Left renal cortex interstitium (tissue), 4 donors: ENCODE measurements at places on chromosomes 7 and 10. TPM values are rescaled to one million over a fixed set of nuclear protein-coding genes. Genes with fewer than 3 reads are reported as not detected.

Gene RPA3
- polyA plus RNA-seq: 60.0 TPM

Gene CTNNA3
- polyA plus RNA-seq: 2.5 TPM

Gene CPA1
- polyA plus RNA-seq: 1.5 TPM

Gene MRPS24
- 118 TPM for polyA plus RNA-seq

Gene TMEM196
- not detected for polyA plus RNA-seq

DNA sequence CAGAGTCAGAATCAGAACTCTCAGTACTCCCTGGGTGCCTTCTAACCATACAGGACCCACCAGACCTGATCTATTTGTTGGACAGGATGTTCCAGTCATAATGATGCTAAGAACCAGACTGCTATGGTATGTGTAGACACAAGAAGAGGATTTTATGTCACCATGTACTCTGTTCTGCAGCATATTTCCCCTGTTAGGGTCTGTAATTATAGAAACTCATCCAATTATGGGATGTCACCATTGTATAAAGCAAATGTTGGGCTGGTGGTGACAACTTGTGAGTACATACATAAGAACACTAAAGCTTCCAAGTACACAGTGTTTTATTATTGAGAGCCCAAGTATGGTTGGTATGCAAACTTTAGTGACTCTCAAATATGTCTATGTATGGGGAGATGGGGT, 67.1 kb upstream of the AGBL3 start:
- DNase-seq: no peak

GRCh38 chr7:157704365-157704764, 367.6 kb downstream of the DNAJB6 start:
- DNase-seq: no peak

DNA sequence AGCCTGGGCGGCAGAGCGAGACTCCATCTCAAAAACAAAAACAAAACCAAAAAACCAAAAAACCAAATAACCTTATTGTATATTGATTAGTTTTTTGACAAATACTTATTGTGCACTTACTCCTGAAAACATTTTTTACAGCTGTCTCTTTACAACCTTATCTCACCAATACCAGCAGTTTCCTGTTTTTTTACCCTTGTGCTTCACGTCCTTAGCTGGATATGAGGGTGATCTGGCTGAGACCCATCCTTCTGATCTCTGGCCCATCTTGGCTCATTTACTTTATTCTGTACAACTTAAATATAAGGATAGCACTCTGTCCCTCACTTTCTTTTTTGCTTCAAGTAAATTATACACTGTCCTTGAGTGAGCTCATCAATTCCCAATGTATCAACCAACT, 104.6 kb upstream of the DNAJB12 start:
- DNase-seq: no peak

DNA sequence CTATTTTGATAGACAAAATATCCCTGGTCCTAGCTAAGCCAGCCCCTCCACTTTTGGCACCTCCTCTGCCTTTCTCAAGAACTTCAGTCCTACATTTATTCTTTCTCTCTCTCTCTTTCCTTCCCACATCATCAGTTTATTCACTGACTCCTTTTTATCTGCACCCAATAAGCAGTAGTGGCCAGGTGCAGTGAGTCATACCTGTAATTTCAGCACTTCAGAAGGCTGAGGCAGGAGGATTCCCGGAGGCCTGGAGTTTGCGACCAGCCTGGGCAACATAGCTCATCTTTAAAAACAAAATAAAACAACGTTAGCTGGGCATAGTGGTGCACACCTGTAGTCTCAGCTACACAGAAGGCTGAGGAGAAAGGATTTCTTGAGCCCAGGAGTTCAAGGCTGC, 19.4 kb upstream of the NRP1 start:
- no peak for DNase-seq

- no peak for DNase-seq
Observed at GRCh38 chr10:87705339-87705738, 45.7 kb downstream of the PAPSS2 start.

GRCh38 chr10:124174673-124175645, 81.6 kb upstream of the CHST15 start:
- DNase-seq: no peak

- DNase-seq: peak; percentile 25
Observed at GRCh38 chr10:90571481-90572258, 286.2 kb downstream of the HTR7 start.

DNA sequence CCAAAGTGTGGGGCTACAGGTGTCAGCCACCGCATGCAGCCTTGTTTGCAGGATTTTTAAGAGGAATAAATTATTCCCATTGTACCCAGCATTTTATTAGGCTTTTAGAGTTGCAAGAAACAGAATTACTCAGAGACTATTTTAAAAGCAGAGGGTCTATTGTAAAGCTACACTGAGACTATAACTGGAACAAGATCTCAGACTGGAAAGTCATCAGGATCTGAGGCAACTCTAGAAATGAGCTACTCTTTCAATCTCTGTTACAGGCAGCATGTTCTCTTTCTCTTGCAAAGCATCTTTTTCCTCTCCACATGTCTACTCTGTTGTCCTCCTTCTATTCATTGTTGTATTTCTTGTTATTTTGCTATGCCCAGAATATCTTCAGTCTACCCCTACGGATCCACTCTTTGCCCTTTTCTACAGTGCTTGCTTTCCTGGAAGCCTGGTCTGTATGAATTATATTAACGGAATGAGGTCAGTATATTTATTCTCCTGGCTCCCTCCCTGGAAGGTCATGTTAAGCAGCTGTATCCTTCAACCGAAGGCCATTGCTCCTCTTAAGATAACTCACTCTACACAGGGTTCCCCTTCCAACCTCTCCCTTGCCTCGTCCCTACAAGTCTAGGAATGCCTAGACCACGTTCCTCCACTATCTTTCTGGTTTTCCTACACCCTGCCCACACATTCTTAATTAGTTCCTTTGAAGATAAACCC, 27.7 kb upstream of the MICU1 start:
- DNase-seq: no peak
